Fibroblast of gingiva (primary cell): ENCODE measurements at places on chromosomes 3 and 15.

- peak; percentile 71 for DNase-seq
Measured at GRCh38 chr3:143975554-143976152, 4.0 kb downstream of the DIPK2A start.

DNA sequence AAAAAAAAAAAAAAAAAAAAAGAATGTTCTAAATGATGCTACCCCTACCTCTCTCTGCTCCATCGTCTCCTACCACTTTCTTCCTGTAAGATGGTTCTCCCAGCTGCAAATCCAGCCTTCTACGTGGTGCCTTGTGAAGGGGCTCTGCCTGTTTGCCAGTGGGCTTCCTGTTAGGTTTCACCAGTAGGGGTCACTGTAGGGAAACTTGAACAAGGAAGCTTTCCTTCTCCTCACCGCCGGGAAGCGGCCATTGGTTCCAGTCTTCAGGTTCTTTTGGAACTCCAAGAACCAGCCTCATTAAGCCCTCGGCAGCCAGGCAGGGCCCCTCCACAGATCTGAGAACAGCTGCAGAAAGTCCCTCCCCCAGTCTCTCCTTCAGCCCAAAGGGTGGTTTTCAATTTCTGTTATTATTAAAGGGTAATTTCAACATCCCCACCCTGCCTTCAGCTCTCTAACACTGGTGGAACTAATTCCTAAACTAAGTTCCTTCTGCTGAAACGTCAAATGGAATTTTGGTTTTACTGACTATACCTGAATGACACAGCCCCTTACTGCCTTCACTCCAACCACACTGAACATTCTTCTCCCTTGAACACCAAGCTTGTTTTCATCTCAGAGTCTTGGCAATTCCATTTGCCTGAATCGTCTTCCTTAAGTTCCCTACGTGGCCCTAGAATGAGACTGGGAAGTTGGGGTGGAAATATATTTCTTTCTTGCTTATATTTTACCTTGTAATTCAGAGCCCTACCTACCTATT is 13.5 kb downstream of the MCCC1 start:
- DNase-seq = no peak

GRCh38 chr3:141486496-141486745 is 406 bp upstream of the RASA2 start:
- no peak for DNase-seq

- no peak for DNase-seq
Measured at GRCh38 chr3:45513041-45513440, 81.5 kb upstream of the LIMD1 start.

GRCh38 chr3:161403251-161403650 is 31.9 kb upstream of the SPTSSB start:
- DNase-seq = no peak

GRCh38 chr15:41675337-41675736 is 15.1 kb downstream of the MGA start:
- no peak for DNase-seq

- no peak for DNase-seq
Measured at GRCh38 chr3:169362301-169362700, 301.2 kb downstream of the MECOM start.

- DNase-seq = no peak
Measured at GRCh38 chr3:189305412-189305811, 133.6 kb downstream of the TPRG1 start.

DNA sequence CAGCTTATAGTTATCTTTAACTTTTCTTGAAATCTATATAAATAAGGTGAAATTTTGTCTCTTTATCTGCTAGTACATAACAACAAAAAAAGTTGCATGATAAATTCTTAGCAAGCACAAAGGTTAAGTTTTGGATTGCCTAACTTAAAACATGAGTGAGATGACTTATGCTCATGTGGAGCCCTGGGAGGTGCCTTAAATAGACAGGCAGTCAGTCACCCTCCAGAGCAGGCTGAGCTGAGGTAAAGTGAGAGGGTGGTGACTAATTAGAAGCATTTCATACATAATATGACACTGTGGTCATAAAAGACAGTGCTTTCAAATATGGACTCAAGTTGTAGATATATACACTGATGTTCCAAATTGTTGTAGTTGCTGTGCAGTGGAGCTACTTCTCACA is 14.6 kb upstream of the MME start:
- DNase-seq = peak; percentile 90

GRCh38 chr15:41878355-41878699 is 15.5 kb downstream of the SPTBN5 start:
- no peak for DNase-seq

DNA sequence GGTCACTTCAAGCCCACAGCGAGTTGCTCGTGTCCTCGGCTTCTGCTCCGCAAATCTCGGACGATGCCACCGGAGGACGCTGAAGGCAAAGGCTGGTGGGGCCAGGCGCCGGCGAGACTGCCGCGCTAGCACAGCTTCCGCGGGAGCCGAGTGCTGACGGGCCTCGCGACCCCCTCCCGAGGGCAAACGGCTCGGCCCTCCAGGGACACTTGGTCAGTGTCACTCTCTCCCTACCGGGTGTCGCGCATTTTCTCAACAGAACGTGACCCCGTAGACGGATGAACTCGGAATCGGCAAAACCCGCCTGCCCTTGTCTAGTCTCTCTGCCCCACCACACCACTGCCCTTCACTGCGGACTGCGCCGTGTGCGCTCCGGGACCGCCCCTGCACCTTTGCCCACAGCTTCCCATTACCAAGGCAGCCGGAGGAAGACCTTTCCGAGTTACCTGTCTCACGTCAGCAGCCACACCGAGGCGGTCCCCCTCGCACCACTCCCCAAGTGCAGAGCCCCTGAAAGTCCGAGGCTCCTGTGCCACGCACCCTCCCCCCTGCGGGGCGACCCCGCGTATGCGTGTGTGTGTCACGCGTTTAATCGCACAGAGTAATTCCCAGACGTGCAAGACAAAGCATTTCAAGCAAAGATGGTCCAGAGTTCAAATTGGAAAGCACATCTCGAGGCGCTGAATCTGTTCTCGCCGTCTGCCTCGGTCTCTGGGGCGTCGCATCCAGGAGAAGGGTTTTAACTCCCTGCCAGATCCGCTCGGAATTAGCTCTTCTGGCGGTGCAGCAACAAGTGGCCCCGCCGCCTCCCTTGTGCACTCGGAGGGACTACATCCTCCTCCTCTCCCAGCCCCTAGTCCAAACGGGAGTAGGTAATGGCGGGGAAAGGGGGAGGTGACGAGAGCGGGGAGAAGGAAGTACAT is 245.0 kb upstream of the TOPAZ1 start:
- peak; percentile 41 for DNase-seq

- no peak for DNase-seq
Measured at GRCh38 chr3:182787302-182788036, 5.8 kb upstream of the ATP11B start.

DNA sequence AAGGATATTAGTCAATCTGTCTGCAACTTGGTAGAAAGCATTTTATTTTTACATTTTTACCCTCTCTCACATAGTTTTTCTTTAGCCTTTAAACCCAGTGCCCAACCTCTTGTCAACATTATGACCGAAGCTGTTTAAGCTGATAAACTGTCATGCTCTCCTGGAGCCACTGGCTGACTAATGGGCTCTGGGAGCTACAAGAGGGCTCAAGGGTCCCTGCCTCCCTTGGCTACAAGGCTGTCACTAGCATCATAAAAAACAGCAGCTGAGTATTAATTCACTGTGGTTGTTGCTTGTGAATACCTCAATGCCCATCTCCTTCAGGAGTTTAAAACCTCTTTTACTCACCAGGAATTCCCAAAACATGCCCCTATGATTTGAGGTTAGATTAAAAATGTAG is 237.9 kb downstream of the ZMAT3 start:
- no peak for DNase-seq

DNA sequence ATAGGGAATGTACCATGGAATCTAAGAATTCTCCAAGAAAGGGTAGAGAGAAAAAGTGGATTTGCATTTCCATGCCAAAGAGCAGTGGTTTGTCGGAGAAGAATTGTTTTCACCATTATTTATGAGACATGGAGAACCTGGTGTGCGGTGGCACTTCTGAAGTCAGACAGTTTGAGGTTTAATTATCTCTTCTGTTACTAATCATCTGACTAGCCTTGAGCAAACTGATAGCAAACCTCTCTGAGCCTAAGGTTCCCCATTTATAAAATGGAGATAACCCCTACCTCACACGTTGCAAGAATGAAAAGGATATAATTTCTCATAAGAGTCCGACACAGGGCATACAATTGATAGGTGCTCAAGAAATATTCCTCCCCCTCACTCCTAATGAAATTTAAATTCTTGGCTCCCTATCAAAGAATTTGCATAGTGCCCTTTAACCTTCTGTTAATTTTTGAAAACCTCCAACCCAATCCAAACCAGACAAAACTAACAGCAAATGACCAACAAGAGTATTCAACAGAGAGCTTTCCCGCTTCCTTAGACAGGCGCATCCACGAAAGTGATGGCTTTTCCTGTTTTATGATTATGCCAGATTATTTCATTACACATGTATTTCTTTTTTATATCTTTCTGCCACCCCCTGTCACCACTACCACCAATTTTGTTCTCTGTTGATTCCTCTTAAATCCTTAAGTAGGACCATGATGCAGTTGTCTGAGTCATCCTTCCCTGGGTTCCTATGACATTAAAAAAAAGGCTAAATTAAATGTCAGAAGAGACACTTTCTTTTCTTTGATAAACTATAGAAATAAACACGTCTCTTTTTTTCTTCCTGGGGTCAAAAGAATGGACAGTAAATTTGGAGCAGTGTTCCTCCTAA is 28.5 kb downstream of the TMEM212 start:
- no peak for DNase-seq

DNA sequence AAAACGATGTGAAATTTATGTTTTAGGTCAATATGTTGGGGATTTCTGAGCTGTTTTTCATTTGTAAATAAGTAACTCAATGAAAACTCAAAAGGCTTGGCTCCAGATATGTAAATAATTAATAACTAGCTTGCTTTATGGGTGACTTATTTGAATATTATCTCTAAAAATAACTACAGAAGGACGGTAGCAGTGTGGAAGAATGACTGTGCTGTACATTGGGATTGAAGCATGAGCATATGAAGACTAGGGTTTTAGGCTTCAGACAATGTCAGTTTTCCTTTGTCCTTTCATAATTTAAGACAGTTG is 343.9 kb downstream of the GRM7 start:
- no peak for DNase-seq

DNA sequence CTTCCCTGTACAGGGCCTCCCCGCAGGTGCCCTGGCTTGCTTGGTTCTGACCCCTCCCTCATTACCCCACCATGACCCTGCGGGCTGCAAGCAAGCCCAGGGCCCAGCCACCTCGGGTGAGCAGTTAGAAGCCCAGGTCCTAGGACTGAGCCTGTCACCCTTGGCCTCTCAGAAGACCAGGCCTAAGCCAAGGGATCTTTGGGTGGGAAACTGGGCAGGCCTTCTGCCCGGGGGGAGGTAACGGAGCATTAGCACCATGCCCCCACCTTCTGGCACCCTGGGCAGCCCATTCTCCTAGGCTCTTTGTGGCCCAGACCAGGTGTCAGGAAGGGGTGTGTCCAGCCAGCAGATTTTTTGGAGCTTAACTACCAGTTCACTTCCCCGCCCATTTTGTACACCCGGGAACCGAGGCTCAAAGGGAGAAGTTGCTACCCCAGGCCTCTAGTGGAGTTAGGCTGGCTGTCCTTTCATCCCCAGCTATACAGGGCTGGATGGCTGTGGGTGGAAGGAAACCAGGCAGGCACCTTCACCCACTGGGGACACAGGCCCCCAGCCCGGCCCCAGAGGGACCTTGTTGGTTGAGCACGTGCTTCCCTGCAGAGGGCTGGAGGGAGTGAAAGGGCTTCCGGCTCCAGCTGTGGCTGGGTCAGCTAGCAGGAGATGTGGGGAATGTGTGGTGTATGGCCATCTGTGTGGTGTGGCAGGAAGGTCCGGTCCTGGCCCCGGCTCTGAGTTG is 1.4 kb downstream of the CSK start:
- DNase-seq = no peak

DNA sequence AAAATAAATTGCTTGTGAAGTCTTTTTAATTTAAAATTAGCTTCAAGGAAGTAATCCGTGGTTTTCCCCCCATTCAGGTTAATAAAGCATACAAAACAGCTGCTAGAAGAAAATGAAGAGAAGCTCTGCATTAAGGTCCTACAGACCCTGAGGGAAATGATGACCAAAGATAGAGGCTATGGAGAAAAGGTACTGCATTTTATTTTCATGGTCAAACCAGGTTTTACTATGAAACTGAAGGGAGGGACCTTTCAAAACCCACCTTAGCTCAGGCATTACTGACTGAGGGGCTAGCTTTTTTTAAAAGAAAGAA is 218.5 kb downstream of the ITPR1 start:
- DNase-seq = no peak

DNA sequence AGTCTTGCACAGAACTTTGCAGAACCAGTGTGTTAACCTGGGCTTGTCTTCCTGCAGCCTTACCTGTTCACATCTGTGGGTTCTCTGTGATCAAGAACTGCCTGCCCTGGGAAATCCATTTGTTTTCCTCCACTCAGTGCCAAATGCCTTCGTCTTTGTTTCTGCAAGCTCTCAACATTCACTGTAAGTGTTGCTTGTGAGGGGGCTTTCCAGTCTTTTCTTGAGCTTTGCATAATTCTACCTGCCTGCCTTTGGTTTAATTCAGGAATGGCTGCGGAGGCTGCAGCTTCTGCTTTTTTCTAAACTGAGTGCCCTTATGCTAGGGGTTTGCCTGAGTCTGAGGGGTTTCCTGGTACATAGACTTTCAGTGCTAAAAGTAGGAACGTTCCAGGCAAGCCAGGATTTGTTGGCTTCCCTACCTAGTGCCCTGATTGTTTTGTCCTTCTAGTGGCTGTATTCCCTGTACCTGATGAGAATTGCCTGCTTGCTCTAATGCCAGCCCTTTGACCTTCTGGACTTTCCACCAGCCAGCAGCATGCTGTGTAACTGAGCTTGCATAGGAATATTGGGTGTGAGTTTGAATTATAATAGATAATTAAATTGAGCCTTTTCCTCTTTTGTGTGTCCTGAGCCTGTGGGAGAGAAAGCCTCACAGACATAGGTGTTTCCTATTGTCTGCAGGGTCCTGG is 96.6 kb upstream of the CLSTN2 start:
- DNase-seq = no peak

- DNase-seq = peak; percentile 96
Measured at GRCh38 chr15:75661100-75661755, 13.5 kb downstream of the SNX33 start.

DNA sequence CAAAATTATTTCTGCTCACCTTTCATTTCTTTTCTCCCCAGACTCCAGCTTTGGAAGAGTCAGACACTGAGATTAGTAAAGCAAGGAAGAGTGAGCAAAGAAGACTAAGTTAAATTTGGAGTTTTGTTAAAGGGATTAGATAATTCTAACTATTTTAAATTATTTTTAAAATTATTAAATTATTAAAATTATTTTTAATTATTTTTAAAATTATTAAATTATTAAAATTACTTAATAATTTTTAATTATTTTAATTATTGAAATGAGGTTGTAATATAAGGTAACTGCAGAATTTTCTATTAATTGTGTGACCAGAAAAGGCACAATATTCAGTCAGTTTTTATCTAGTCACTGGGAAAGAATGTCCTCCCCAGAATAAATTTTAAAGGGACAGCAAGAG is 185.0 kb upstream of the EOMES start:
- DNase-seq = no peak

GRCh38 chr15:62150445-62150844 is 14.6 kb downstream of the C2CD4B start:
- DNase-seq = no peak
